ENCODE measurements at places on chromosomes 6 and 20.
A peak's percentile ranks its signal among the peaks of the same experiment; 100 is the strongest.

- DNase-seq, result no peak
Measured at GRCh38 chr6:168520233-168520632, 79.2 kb downstream of the SMOC2 start.

- no peak for DNase-seq
Measured at GRCh38 chr6:4162370-4162769, 27.0 kb upstream of the ECI2 start.

GRCh38 chr20:41573955-41574354 lies 44.2 kb downstream of the CHD6 start:
- DNase-seq, result no peak

DNA sequence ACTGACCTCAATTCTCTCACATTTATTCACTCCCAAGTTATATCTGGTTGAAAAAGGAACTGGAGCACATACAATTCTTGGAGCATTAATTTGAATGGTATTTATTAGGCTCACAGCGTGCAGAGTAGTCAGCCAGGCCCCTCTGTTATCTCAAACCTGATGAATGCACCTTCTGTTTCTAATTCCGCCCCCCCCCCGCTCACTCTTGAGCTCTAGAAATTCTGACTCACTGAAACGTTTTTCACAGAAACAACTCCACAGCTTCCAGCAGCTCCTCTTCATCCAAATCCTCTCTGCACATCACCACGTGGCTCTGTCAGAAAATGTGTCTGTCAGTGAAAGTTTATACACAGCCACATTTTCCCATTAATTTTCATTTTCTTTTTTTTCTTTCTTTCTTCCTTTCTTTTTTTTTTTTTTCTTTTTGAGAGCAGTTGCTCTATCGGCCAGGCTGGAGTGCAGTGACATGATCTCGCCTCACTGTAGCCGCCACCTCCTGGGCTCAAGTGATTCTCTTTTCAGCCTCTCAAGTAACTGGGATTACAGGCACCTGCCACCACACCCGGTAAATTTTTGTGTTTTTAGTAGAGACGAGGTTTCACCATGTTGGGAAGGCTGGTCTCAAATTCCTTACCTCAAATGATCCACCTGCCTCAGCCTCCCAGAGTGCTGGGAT lies 109.4 kb downstream of the TBXT start:
- no peak for DNase-seq

DNA sequence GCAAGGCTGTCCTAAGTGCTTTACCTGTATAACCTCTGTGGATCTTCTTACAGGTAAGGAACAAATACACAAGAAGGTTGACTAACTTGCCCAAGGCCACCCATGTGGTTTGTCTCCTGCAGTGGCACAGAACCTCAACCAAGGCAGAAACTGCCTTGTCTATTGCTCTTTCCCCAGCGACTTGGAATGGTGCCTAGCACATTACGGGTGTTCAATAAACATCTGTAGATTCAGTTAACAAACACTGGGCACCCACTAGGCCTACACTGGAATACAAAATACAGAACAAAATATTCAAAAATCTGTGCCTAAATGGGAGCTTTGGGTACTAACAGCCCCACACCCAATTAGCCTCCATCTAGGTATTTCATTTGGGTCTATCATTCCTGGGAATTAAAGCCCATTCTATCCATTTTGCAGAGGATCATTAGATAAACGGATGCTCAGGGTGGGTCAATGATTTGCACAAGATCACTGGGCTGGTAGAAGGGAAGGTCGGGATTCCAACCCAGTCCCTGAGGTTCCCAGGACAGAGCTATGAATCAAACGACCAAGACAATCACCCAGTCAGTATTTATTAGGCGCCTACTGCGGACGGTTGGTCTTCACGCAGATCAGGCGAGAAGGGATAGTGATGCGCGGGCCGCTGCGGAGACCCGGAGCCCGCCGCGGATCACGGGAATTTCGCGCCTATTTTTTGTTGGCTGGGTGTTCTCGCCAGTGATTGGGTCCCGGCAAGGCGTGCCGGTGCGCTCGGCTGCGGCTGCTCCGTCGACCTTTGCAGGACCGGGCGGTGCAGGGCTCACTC lies at the start of gene STK35:
Gene STK35 (plus strand): TSS at position 771 of the 808 bp plus-strand sequence. CDS start 55 bp downstream, outside the sequence.
- DNase-seq, result peak; percentile 64

DNA sequence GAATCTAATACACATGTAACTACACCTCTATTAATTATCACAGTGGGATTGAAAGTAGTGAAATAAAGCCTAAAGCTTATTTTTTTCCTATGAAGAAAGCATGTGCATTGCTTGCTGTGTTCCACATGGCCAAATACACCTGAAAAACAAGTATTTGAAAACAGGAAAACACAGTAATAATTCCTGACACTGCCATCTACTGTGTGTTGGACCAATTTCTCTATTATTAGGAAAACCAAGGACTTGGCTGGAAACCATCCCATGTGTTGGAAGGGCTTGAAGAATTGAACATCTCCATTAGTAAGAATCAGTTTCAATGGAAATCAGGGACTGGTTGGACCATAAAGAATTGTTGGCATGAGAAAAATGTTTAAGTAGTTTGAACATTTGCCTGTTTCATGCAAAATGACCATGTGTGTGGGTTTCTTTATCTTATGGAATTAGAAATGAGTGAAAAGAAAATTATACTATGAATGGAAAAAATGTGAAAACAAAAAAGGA lies 124.1 kb downstream of the PHF3 start:
- DNase-seq, result no peak

GRCh38 chr6:168950858-168951214 lies 302.8 kb downstream of the THBS2 start:
- no peak for DNase-seq

GRCh38 chr20:51486197-51487005 lies 56.1 kb downstream of the NFATC2 start:
- DNase-seq, result no peak

- DNase-seq, result no peak
Measured at GRCh38 chr20:24648481-24648880, 179.1 kb downstream of the SYNDIG1 start.

DNA sequence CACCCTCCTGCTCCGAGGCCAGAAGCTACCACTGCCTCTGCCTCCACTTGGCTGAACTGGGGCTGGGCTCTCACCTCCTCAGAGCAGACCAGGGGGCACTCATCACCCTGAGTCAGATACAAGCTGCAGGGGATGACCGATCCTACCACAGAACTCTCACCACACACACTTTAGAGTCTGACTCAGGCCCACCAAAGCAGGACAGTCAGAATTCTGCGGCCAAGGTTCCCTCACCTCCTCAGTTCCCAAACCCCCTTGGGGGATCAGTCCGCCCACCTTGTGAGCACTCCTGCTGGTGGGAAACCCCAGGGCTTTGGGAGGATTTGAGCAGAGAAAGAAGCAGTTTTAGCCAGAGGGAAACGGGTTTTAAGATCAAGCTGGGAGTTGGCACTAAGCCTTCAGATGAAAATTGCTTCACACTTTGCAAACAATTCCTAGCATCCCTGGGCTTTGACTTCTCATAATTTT lies 587.8 kb upstream of the JAG1 start:
- DNase-seq, result no peak

DNA sequence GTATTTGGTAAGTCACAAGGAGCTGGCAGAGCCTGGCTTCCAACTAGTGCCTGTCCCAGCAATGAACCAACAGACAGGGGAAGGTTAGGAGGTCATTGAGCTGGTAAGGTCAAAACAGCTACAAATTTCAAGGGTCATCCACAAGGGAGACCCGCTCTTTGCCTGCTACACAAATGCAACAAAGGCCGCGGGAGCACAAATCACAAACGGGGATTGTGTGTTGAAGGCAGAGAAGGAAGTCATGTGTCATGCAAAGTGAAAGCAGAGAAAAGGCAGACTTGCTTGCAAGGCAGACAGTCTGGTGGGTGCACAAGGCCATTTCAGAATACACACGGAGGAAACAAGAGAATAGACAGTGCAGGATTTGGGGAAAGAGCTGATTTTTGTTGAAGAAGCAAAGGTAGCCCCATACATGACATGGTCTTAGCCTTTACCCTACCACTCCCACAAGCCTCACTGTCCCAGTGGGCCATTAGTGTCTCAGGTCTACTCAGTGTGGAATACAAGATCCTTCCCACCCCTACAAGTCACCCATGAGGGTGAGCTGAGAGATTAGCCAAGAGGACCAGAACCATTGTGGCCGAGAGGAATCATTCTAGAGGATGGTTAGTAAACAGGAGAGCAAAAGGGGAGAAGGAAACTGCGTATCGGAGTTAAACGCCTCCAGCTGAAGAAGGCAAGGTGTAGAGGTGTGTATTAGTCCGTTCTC lies 18.1 kb upstream of the SAMHD1 start:
- DNase-seq, result peak; percentile 64

DNA sequence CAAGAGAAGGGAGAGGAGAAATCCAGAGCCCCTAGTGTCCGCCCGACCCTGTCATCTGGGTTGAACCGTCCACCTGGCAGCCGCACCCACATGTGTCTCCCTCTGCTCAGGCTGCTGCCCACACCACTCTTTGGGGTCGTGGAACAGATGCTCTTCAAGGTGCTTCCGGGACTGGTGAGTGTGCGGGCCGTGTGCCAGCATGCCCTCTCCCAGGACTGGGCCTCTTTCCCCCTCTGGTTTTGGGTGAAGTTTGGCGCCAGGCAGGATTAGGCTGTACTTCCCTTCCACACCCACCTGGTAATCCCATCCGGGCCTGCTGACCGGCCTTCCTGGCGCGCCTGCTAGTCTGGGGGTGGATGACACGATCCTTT lies 7.9 kb downstream of the BPIFB3 start:
- no peak for DNase-seq

DNA sequence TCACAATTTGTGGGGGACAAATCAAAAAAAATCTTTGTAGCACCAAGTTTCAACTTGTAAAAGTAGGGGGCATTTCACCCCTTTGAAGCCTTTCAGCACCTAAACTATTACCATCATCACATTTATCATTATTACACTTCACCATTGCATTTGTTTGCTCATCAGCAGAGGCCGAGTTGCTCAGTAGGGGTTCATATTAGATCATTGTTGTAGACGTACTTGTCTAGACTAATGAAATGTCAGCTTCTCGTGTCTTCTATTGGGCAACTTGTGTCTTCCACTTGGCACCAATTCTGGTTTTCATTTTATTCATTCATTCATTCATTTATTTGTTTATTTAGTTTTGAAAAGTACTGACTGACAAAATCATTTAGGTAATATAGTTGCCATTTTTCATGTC lies 338.3 kb upstream of the KCNQ5 start:
- no peak for DNase-seq

- peak; percentile 36 for DNase-seq
Measured at GRCh38 chr6:14452567-14453527, 335.3 kb downstream of the CD83 start.

DNA sequence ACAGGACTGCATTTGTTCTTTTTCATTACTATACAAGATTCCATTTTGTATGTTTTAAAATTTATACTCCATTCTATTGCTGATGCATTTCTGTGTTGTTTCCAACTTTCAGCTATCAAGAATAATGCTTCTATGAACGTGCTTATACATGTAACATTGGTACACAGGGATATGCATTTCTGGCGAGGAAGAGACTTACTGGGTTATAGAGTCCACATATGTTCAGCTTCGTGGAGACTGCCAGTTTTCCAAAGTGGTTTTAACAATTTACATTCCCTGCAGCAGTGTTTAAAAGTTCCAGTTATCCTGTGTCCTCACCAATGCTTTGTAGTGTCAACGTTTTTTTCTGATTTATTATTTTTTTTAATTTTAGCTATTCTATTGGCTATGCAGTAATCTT lies 48.5 kb downstream of the AIG1 start:
- DNase-seq, result no peak

DNA sequence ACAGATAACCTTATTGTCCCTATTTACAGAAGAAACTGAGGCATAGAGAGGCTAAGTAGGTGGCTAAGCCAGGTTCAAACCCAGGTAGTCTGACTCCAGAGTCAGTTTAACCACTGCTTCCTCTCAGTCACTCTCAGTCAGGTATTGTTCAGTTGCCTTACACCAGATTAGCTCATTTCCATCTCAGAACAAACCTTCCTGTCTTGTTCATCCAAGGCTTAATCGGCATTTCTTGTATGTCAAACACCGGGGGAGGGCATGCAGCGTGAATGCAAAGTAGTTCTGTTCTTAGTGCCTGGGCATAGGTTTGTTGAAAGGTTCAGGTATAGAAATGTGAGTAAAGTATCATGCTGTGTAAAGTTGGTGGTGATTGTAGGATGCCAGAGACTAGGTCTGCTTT lies 51.7 kb downstream of the CTNNBL1 start:
- DNase-seq, result peak; percentile 36

DNA sequence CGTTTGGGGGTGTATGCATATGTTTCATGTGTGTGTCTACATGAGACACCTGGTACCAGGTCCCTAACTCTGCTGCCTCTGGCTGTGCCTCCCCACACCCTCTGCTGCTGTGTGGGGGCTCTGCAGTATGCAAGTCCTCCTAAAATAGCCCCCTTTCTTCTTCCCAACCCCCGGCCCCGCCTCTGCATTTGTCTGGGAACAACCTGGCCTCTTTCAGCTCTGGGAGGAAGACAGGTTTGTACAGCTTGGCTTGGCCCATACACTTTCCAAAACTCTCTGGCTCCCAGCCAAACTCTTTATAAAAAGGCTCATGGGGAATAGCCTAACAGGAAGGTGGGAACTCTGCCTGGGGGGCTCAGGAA lies 27.1 kb upstream of the EMILIN3 start:
- no peak for DNase-seq

- no peak for DNase-seq
Measured at GRCh38 chr6:56911847-56912246, 43.1 kb upstream of the BEND6 start.

DNA sequence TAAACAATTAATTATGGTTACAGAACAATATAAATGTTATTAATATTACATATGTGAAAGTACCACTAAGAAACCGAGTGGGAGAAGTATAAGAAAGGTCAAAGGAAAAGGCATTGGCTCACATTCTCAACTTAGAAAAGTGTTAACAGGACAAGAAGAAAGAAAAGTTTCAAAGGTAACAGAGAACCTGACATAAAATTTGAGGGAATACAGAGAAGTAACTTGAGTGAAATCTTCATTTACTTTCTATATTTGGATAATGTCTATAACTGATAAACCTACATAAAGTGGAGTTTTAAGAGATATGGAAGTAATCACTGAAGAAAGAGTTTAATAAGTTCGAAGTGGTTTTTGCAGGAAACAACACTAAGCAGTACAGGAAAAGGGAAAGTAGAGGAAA lies 30.1 kb downstream of the REPS1 start:
- DNase-seq, result no peak

- DNase-seq, result no peak
Measured at GRCh38 chr6:42366999-42367352, 84.8 kb downstream of the TRERF1 start.

- no peak for DNase-seq
Measured at GRCh38 chr20:42613076-42613475, 576.6 kb downstream of the PTPRT start.

DNA sequence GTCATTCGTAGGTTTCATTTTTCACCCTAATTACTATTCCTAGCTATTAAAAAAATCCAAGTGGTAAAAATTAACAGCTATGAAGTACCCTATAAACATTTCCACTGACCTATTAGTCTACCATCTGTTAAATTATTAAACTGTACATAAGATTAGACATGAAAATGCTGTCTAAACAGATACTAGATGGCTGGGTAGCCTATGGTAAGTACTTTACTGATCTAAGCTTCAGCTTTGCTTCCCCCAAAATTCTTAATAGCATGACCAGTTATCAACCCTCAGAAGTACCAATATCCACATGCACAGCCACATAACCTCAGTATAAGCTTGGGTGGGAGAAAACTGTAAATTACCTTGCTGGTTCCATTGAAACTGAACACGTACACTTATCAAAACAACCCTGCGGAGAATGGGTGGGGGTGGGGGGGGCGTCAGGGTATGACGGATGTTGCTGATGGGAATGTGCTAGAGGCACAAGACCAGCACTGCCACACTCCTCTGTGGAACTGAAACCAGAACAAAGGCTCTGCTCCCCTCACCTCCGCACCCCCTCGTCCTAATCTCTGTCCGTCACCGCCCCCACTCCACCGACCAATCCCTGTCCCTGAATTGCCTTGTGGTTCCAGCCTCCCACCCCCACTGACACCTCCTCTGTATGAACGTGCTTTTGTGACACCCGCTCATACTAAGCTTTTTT lies 45.3 kb downstream of the B4GALT5 start:
- peak; percentile 59 for DNase-seq

Data from CD4-positive, alpha-beta T cell treated with Interleukin-6 at 100 ng/mL for 8 hours (primary cell).